ENCODE measurements at places on chromosomes 4 and X.

DNA sequence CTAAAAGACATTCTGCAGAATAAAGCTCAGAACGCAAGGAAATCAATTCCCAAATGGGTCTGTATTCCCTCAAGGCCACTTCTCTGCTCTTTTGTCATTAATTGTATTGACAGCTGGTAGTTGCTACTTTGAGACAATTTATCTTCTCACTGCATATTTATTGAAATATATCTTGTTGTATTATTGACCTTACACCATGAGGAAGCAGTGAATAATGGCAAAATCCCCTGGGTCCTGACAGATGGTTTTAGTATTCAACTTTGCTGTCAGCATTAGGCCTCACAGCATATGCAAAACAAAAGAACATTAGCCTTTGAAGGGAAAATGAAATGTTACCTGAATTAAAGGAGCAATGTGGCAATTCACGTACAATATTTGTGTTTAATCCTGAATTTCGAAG is 406.1 kb upstream of the TRAM1L1 start:
- DNase-seq, result no peak

DNA sequence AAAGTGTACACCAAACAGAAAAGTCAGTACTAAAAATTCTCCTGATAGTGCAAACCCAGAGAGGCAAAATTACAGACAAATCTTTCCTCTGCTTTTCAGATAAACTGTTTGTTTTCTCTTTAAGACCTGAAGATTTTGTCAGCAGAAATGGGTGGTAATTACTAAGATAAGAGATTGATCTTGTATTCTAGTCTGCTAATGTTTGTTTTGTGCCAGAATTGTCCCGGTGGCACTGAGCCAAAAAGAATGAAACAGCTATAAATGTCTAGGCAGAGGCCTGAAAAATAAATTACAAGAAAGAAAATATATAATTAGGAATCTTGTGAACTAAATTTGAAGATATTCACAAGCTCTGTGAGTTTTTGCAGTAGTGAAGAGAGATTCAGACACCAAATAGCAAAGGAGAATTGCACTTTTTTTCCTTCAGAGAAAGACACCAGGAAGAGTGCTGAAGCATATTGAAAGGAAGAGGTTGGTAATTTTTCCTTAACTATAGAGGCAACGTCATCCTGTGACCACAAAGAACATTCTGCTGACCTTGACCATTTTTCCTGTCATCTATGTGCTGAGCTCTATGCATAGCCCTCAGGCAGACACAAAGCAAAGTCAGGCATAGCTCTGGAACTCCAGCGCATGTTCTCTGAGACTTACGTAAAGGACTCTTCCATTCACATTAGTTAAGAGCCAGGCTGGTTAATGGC is 314.5 kb upstream of the RASGEF1B start:
- DNase-seq, result no peak

DNA sequence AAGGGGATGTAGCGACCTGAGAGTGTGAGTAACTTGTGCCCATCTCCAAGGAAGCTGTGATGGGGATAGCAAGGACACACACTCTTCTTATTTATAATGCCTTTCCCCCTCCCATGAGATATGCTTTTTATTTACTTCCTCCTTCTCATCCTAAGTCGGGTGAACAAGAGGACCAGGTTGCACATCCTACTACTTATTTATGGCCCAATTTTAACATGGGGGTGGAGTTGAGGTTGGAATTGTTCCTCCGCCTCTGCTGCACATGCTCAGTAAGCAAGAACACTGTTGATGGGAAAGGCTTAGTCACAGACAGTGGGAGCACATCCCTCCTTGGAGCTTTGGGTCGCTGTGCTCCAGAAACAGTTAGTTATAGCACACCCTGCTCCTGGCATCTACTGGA is 15.2 kb upstream of the TLR8 start:
- no peak for DNase-seq

DNA sequence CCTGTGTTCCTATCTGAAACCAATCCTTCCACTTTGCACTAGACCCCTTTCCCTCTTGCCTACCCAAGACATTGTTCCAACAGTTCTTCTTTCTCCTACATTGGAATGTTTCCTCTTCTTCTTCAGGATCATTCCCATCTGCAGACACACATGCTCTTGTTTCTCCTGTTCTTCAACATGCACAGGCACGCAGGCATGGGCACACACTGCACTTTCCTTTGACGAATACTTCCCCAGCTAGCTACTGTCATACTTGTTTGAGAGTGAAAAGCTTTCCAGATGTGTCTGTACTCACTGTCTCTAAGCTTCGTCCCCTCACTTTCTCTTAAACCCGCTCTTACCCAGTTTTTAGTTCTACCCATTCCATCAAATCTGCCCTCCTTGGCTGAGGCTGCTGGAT is 31.8 kb upstream of the ERVMER34-1 start:
- no peak for DNase-seq

DNA sequence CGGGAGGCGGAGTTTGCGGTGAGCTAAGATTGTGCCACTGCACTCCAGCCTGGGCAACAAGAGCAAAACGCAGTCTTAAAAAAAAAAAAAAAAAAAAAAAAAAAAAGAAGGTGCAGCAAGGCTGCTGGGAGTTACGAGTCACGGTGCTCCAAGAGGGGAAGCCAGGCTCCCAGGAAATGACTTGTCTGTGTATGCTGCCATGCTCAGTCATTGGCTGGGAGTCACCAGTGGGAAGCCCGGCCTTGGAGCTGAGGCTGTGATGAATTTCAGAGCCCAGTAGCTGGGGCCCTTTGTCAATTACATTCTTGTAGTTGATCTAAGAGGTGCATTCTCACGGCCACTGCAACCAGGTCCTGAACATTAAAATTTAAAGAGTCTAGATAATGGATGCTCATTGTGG is 1105.1 kb upstream of the TENM3 start:
- no peak for DNase-seq

GRCh38 chr4:26583538-26583864 is 383 bp upstream of the TBC1D19 start:
- peak; percentile 31 for DNase-seq

DNA sequence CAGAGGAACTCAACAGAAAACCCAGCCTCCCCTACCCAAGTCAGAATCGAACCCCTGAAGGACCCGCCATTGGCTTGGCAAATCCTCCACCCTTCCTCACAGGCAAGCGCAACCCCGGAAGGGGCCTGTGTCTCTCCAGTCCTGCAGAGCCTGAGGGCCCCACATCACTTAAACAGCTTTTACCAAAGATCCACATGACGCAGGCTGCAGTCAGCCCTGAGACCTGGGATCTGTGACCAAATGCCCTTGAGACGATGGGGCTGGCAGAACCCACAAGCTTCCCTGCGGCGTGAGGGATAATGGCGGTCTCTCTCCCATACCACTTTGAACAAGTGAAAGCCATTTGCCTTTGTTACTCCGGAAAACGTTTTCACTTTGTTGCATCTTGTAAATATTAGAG is 54.9 kb downstream of the ACOX3 start:
- DNase-seq, result no peak

DNA sequence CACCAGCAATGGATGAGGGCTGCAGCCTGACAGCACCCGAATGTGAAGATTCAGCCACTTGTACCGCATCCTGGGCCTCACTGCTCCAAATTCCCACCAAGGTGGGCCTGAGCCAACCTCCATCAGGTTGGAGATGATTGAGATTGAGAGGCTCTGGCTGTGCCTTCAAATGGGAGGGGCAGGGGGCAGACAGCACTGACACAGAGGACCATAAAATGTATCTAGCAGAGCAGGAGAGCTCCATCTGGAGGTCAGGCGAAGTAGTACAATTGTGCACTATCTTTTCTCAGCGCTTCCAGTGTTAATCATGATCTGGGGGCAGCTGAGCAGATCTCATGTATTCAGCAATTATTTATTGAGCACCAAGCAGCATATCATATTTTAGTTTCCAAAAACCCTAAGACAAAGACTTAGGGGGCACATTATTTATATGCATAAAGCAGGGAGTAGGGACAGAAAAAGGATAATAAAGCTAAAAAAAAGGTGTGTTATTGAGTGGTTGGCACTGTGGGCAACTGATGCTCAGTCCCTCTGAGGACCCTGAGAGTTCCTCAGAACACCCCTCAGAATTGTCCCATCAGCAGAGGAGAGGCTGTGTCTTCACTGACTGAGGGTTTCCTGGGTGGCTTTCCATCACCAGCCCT is 31.6 kb upstream of the C1QTNF7 start:
- DNase-seq, result peak; percentile 76

DNA sequence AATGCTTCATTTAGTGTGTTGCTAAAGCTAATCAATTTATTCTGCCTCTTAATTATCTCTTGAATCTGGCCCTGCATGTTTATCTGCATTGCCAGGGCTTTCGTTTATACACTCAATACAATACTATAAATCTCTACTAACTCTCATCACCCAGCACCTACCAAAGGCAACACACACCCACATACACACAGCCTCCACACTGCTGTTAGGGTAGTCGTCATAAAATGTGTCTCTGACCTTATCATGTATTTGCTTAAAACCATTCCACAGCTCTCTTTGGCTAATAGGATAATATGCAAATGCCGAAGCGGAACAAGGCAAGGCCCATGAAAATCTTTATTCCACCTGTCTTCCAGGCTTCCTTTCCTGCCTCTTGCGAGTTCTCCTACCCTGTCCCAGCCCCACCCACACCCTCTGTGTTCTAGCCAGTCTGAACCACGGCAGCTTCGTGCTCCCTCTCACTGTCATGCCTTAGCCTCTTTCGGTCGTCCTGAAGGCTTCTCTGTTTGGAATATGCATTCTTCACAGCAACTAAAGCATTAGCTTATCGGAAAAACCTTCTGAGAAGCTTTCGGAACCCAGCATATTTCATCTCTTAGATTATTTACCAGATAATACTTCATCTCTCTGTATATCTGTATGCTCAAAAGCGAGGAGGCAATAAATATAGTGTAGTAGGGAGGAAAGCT is 333.5 kb downstream of the TENM3 start:
- DNase-seq, result no peak

- no peak for DNase-seq
Measured at GRCh38 chr4:126890994-126891393, 741.8 kb upstream of the INTU start.

DNA sequence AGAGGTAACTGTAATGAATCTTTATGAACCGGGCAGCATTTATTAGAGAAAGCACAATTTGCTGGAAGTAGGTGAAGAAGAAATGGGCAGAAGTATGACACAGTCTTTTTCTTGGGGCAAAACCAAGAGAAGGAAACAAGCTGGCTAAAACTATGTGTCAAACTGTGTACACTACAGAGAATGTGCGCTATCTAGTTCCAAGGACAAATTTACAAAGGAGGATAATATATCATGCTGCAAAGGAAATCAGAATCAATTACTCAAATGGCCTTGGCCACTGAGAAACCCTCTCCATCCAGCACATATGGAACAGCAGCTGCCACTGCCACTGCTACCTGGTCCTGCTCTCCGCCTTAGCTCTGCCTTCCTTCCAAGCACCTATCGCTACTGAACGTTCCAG is 17.1 kb upstream of the MECP2 start:
- no peak for DNase-seq

DNA sequence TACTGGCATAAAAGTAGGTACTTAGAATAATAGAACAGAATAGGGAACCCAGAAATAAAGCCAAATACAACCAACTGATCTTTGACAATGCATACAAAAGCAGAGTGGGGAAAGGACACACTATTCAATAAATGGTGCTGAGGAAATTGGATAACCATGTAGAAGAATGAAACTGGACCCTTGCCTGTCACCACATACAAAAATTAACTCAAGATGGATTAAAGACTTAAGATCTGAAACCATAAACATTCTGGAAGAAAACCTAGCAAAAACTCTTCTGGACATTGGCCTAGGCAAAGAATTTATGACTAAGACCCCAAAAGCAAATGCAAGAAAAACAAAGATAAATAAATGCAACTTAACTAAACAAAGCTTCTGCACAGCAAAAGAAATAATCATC is 45.6 kb downstream of the ARFIP1 start:
- DNase-seq, result no peak

GRCh38 chr4:122978109-122978508 is 55.7 kb upstream of the NUDT6 start:
- no peak for DNase-seq

- no peak for DNase-seq
Measured at GRCh38 chr4:87192145-87192919, 28.1 kb downstream of the KLHL8 start.

DNA sequence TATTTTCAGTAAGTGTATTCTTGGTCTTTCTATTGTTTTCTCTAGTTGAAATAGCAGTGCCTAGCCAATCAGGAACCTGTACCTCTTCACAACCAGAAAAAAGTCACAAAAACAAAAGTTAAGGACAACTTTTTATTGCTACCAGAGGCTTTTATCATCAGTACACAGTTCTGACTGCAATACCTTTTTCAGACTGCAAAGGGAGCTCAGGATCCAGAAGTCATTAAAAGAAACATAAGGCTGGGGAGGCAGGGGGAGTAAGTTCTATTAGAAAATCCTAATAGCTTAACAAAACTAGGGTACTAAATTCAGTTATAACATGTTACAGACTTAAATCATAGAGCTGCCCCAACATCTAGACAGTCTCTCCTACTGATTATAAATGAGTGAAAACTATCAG is 28.8 kb downstream of the CCNI start:
- no peak for DNase-seq

DNA sequence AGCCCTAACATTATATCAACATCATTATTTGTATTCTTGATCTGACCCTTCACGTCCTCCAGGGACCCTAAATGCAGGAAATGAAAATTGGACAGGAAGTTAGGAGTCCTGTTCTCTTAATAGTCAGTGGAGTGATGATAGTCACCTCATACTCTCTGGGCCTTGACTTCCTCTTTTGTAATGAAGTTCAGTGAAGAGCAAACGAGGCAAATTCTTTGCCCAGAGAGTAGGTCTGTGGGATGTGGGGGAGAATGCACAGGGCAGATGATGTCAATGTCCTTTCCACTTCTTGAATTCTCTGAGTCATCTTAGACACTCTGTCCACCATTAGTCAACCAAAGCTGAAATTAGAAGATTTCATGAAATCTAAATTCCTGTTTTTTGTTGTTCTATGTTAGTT is 17.1 kb upstream of the GPRIN3 start:
- no peak for DNase-seq
